Ascending aorta (tissue), 2 donors: ENCODE measurements at places on chromosomes 2 and 18. TPM values are rescaled to one million over a fixed set of nuclear protein-coding genes. Genes with fewer than 3 reads are reported as not detected.

DNA sequence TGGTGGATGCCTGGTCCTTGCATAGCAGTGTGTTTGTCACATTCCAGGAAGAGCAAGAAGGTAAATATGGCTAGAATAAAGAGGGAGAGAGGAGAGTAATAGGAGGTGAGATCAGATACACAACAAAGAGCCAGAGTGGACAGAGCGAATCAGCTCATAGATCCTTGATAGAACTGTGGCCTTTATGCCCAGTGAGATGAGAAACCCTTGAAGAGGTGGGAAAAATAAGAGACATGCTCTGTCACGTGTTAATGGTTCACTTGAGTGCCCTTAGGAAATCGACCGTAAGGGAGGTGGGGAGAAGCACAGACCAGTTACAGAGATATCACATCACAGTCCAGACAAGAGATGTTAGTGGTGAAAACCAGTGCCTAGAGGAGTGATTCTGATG lies 84.7 kb upstream of the RAB27B start:
- DNase-seq, result no peak
- no peak overlapping the region for H3K4me3 ChIP-seq
- H3K27me3 ChIP-seq, result no peaks in the 10 kb centered on the region
- H3K4me1 ChIP-seq, result no peaks in the 10 kb centered on the region
- H3K27ac ChIP-seq, result no peak overlapping the region

HDLBP gene
- total RNA-seq, result 308 TPM

PARD3B gene
- total RNA-seq, result 9.5 TPM

- no peaks in the 10 kb centered on the region for H3K27me3 ChIP-seq
- no peaks in the 10 kb centered on the region for H3K36me3 ChIP-seq
- H3K27ac ChIP-seq, result no peak overlapping the region
- no peak for DNase-seq
- no peaks in the 10 kb centered on the region for H3K4me1 ChIP-seq
- no peak overlapping the region for H3K4me3 ChIP-seq
Measured at GRCh38 chr2:170740660-170741059, 25.5 kb downstream of the SP5 start.

- peak; percentile 18 for DNase-seq
- no peaks in the 10 kb centered on the region for H3K27me3 ChIP-seq
- H3K4me1 ChIP-seq, result no peaks in the 10 kb centered on the region
- no peak overlapping the region for H3K4me3 ChIP-seq
- no peak overlapping the region for H3K27ac ChIP-seq
- H3K36me3 ChIP-seq, result no peaks in the 10 kb centered on the region
Measured at GRCh38 chr2:8605351-8606065, 76.3 kb upstream of the ID2 start.

TUBA4B gene
- not detected for total RNA-seq

ANKRD30B gene
- not detected for total RNA-seq

GRCh38 chr2:200778038-200778437 lies 33.7 kb upstream of the BZW1 start:
- no peaks in the 10 kb centered on the region for H3K36me3 ChIP-seq
- no peak for DNase-seq
- H3K4me3 ChIP-seq, result no peak overlapping the region
- H3K4me1 ChIP-seq, result no peaks in the 10 kb centered on the region

DCDC2C gene
- 2.4 TPM for total RNA-seq
